ENCODE measurements at places on chromosomes 11 and 22.

GRCh38 chr11:19380375-19380774 is 139.6 kb upstream of the E2F8 start:
- no peak for DNase-seq

DNA sequence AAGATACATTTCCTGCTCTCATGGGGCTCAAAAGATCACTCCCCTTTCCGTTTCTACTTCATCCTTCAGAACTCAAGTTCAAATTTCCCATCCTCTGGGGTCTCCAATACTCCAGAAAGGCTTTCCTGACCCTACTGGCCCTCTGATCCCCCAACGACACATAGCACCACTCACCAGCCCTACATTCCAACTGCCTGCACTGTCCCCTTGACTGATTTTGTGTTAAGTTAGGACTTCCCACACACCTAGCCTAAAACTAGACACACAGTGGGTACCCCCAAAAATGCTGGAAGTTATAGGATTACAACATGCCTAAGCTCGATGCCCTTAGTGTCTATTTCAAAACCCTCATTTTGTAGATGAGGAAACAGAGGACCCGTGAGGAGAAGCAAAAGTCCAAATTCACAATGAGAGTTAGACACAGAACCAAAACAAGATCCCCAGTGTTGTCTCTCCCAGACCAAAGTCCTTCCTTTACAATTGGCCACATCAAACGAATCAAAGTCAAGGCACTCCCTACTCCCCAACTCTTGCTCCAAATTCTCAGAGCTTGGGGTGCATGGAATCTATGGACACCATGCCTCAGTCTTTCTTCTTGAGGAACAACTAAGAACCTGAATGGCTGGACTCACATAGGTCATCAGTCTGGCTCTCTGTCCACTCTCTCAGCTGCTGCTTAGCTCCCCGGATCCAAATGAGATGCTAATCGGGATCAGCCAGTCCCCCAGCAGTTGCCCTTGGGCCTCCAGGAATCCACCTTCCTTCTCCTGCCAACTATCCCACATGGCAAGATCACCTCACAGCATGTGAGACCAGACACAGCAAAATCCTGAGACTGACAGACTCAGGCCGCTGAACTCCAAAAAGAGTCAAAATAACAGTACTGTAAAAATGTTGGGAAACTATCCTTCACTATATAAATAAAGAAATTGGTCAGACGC is 1.7 kb downstream of the CLPB start:
- DNase-seq: no peak

DNA sequence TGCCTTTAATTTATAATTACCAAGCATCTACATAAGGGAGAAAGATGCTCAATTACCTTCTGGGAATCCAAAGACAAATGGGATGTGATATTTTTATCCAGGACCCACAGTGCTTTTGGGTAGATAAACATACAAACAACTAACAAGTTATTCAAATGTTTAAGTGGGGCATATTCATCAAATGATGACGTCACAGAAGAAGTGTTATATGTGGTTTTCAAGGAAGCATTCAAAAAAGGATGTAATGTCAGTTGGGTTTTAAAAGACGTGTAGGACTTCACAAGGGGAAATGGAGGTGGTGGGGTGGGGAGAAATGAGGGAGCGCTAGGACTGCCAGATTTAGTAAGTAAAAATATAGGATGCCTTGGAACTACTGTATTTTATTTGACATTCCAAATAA is 915.9 kb downstream of the KCNA4 start:
- no peak for DNase-seq

DNA sequence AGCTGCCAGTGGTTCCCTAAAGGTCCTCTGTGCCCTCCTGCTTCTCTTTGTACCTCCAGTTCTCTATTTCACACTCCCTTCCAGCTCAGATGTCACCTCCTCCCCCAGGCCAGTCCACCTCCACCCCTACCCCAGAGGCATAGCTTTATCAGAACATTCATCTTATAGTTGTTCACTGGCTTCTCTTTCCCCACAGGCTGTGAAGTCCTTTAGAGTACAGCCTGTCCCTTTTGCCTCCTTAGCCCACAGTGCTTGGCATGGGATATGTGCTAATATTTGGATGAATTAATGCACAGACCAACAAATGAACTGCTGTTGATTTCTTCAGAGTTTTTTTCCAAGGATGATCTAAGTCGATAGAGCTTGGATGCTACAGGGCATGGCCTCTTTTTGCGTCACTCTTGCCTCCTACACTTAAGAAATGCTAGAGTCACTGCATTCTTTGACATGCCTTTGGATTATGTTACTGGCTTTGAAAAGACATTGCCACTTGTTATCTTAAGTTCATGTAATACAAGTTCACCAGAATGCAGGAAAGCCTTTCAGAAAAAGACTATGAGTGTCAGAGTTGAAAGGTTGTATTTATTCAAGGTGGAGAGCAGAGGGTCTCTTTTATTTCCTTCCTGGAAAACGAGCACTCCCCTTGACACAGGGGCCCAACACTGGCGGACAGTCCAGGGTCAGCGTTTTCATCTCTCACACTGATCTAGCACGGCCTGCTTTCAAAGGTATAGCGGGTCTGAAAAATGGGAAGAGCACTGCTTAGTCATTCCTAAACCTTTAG is 75.7 kb downstream of the PISD start:
- DNase-seq: no peak

- peak; percentile 34 for DNase-seq
These were observed 36.3 kb upstream of the POLA2 start for GRCh38 chr11:65225279-65226102.

DNA sequence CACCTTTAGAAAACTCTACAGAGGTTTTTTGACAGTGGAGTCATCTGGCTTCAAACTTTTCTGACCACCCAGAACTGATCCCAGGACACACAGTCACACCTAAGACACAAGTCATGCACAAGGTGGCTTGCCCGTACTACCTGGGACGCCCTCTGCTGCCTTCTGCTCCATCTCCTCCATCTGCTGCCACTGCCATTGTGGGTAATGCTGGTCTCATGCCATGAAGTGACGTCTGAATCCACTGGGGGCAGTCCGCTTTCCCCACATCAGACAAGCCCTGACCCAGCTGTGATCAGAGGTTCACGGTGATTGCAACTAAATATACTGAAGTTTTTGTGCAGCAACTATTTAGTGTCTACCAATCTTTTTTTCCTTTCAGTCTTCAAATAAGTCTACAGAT is 5.4 kb upstream of the NDUFS8 start:
- no peak for DNase-seq

DNA sequence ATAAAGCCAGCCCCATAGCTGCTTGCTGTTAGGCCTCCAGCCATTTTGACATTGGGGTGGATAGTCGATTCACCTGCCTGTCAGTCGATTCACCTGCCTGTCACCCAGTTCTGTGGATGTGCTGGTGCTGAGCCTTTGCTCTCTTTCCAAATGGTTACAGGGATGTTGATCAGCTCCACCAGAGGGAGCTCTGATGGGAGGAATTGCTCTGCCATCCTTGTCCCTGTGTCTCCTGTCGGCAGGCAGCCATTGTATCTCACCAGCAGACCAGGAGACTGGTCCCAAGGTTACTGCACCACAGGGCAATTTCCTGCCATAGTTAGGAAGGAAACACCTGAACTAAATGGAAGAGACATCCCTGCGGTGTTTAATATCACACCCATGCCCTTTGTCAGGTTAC is 6.1 kb downstream of the MPEG1 start:
- DNase-seq: no peak

DNA sequence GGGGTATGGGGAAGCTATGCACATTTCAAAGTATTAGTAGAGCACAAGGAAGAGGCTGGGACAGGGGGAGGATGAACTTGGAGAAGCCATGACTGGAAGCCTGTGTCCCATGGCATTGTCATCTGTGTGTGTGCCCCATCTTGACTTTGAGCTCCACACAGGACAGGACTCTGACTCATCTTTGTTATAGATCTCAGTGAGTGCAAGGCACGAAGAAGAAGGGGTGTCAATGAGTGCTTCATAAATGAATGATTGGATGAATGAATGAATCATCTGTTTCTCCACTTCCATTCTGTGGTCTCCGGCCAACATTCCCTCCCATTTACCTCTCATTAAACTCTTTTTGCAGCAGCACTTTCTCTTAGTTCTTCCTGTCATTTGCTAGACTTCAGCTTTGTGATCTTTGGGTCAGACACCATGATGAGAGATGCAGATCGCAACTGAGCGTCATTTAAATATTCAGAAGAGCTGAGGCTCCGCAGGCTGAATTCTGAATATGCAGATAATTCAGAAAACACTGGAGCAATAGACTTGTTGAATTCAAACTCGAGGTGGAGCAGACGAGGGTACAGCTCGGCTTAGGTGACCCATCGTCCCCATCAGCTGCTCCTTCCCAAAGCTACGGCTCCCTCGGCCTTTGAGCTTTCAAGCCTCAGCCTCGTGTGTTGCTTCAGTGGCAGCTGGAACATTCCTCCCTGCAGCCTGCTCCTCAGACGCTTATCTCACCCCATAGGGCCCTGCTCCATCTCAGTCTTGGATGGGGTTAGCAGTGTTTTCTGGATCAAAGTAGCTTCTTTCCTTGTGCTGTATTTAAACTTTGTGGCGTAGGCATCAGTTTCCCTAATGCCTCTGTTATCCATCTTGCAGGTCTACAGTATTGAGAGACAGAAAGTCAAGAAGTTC is 30.8 kb downstream of the APOL3 start:
- no peak for DNase-seq

- no peak for DNase-seq
These were observed 3.1 kb upstream of the TMEM109 start for GRCh38 chr11:60910711-60911380.

GRCh38 chr11:122593473-122594420 is 61.8 kb upstream of the UBASH3B start:
- no peak for DNase-seq

GRCh38 chr11:70090961-70091381 is 12.9 kb downstream of the ANO1 start:
- DNase-seq: no peak

DNA sequence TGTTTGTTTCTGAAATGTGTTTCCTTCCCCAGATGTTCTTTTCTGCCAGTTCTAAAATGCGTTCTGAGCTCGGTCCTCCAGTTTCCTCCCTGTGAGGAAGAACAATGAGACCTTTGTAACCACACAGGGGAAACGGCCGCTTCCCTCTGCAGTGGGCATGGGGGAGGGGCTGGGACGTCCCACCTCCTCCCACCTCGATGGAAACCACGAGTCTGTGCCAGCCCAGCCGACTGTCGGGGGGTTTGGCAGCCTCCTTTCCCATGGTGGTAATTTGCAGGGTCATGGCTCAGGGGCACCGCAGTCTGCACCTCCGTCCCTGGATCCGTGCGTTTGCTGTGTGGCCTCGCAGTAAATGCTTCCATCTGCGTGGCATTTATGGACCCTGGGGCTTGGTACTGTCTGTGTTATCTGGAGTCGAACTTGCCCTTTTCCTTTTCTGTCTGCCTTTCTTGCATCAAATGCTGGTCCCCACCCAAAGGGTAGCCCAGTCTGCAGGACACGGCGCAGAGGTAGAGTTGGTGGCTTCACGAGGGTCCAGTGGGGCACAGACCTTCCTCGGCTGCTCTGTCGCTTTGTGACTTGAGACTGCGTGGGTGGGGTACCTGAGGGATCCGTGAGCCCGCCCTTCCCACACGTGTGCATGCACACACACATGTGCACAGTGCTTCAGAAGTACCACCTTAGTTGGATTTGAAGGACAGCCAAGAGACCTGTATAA is 16.1 kb downstream of the LRP5 start:
- no peak for DNase-seq

DNA sequence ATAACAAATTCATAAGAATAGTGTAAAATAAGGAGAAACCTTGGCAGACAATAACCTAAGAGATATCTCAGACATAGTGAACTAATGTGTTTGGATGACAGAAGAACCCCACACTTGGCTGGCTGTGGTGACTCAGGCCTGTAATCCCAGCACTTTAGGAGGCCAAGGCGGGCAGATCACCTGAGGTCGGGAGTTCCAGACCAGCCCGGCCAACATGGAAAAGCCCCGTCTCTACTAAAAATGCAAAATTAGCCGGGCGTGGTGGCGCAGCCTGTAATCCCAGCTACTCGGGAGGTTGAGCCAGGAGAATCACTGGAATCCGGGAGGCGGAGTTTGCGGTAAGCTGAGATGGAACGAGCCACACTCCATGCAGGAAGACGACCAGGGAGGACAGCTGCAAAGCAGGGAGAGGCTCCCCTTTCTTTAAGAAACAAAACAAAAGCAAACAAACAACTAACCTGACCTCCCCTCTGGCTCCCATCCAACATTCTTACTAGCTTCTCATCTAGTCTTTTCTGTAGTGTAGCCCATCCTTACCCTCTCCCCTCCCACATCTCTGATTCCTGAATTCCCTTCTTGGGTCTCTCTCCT is 84.2 kb downstream of the ZNF280B start:
- no peak for DNase-seq

- no peak for DNase-seq
These were observed 531 bp downstream of the GRIK4 start for GRCh38 chr11:120511820-120512738.

DNA sequence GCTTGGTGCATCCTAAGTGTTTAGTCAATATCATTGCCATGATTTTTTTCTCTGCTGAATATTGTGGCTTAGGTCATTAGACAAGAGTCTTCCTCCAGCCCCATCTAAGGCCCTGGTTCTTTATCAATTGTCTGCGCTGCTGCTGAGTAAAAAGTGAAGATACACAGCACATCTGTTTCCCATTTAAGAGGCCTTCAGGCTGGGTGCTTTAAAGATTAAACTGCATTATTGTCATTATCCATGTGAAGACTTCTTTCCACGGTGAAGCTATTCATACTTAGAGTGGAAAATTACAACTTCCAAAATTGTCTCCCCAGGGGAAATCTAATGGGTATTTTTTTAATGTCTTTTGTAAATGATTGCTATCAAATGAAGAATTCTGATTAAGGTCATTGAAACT is 719.8 kb upstream of the LRRC4C start:
- DNase-seq: no peak

- no peak for DNase-seq
These were observed 1.4 kb upstream of the RAB1B start for GRCh38 chr11:66267039-66267378.

DNA sequence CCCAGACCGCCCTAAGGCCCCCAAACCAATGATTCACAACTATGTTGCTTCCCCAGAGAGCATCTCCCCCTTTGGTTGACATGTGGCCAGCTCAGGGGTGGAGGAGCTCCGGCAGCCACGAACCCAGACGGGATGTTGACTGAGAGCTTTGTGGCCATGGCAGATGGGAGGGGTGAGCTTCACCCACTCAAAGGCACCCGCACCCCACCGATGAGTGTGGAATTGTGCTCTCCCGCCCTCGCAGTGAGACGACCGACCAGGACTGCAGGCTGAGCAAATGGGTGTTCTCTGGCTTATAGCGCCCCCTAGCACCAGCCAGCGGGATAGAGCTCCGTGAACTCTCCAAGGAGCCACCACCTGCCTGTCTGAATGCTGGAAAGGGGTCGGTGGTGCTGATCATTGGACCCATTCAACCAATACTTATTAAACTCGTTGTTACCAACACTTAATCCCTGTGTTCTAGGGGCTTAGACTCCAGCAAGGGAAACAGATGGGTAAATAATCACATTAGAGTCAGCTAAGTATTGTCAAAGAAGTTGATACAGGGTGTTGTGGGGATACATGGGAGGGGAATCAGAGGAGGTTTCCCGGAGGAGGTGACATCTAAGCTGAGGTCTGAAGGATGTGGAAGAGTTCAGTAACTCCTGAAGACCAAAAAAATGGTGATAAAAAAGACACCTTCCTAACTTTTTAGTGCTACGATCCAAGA is 4.5 kb upstream of the TIMP3 start:
- peak; percentile 40 for DNase-seq

Measured in CD4-positive, alpha-beta T cell treated with Interleukin-4 for 4 hours (primary cell).